Activated T-cell treated with anti-CD3 and anti-CD28 coated beads for 48 hours (primary cell): ENCODE measurements at places on chromosomes 2 and 18.

- no peak for DNase-seq
Observed at GRCh38 chr18:7596147-7596546, 29.0 kb downstream of the PTPRM start.

- DNase-seq: no peak
Observed at GRCh38 chr2:232698556-232699091, 1.5 kb downstream of the GIGYF2 start.

DNA sequence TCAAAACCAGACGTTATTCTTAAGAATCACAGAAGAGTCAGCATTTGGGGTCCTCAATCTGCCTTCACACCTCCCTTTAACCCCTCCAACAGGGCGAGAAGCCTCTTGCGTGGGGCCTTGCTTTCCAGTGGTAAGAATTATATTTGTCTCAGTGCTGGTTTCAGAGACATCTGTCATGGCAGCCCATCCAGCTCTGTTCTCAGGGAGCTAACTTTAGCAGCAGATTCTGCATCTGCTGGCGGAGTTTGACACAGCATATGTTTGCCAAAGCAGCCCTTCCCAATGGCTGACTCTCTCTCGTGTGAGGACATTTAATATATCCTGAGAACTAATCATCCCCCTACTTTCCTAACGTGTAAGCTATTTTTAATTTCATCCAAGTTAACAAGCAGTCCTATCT, 91.5 kb upstream of the BCL11A start:
- DNase-seq: no peak

DNA sequence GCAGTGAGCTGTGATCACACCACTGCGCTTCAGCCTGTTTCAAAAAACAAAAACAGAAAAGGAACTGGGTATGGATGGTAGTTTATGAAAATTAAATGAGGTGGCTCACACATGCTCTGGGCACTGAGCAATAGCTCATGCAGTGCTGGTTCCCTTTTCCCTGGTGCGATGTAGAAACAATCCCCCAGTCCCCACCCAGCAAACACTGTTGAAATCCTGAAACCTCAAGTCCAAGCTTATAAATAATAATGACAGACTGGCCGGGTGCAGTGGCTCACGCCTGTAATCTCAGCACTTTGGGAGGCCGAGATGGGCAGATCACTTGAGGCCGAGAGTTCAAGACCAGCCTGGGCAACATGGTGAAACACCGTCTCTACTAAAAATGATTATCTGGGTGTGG, 55.4 kb upstream of the SMAD2 start:
- no peak for DNase-seq

DNA sequence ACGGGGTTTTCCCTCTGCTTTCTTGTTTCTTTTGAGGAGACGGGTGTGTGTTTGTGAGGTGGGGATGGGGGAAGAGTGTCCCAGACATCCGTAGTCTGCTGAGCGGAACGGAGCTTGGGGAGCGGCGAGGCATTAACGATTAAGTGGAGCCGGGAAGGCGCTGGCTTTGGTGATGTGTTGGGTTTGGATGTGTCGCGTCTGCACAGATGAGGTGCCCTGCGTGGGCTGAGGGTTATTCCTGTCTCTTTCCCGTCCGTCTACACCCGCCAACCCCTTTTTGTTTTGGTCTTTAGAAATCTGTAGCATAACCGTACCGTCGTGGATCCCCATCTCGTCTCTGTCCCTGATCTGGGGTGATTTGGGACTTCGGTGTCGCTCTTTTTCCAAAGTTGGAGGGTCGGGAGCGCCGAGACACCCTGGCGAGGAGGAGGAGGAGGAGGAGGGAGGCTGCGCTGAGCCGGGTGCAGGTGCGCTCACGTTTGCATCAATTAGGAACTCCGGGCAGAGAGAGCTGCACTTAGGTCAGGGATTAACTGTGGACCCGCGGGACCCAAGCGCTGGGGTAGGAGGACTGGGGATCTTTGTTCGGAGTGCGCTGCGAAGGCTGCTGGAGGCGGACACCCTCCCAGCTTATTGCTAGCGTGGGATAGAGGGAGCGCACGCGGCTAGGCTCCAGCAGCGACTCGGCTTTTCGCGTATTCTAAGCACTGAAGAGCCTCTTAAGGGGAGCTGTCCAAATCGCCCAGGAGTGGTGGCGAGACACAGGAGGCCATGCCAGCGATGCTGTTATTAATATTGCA, 720.3 kb downstream of the DPP10 start:
- DNase-seq: no peak

DNA sequence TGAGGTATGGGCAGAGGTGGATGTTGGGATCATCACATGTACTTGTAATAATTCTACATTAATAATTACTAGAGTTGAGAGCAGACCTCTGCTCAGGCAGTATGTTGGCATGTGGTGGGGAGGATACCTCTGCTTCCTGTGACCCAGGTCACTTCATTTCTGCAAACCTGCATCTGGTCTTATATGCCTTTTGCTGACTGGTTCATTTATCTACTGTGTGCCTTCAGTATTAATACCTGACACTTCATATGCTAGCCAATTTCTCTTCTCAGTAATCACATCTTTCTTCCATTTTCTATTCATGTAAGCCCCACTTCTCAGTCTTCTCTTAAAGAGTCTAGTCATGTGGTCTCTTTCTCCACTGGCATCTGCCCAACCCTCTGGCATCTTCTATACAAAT, 41.1 kb upstream of the DLX2 start:
- DNase-seq: no peak

DNA sequence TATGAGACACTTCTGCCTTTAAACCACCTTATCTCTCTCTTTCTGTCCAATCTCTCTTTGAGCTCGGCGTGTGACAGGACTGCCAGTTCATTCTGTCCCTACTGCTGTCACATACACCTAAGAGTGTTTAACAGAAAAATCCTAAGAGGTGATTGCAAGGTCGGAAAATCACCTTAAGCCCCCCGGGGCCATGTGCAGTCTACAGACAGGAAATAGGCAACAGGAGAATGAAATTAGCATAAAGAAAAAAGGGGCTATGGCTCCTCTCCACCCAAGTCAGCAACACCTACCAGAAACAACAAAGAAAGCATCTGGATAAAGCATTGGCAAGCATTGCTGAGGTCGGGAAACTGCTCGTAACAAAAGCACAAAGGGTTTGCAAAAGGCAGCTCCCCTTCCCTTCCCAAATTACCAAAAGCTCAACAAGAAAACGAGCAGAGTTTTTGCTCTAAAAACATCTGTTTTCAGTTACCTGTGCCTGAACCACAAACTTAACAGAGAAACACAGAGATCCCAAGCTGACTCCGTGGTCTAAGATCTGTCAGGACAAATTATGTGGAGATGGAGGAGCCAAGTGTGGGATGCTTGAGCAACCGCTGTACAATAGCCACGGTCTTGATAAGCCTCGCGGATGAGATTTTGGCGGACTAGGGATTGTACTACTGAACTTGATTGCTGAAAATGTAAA, 30.4 kb downstream of the ANKRD44 start:
- DNase-seq: no peak

- no peak for DNase-seq
Observed at GRCh38 chr2:178761759-178762371, 45.4 kb downstream of the TTN start.

DNA sequence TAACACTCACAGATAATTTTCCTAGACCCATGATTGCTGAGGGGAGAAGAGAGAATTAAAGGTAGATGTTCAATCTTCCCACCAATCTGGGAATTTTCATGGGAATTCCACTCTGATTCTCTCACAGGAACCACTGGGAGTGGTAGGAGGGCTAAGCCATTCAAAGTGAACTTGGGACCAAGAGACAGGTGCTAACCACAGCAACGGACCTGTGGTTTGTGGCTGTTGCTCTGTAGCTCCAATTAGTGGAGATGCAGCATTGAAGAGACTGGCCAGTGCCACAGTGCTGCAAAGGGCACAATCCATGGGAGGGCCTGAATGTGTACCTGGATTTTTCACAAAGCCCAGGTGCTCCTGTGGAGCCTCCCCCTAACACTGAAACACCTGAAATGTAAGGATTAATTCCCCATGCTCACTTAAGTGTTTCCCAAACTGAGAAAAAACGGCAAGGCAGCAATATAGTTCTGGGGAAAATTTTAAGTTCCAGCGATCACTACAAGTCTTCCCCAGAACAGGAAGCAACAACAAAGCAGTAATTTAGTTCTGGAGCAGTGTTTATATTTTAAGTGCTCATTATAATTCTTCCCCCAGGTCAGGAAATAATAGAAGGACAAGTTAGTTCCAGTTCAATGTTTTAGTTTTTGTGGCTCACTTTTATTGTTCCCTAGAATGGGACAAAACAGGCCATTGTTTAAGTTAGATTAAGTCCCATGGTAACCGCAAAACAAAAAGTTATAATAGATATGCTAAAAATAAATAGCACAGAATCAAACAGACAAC, 1045.8 kb downstream of the CNTNAP5 start:
- DNase-seq: no peak

- DNase-seq: no peak
Observed at GRCh38 chr18:40789286-40789685, 1165.7 kb upstream of the PIK3C3 start.

GRCh38 chr2:25073914-25074313, 32.0 kb downstream of the EFR3B start:
- no peak for DNase-seq

DNA sequence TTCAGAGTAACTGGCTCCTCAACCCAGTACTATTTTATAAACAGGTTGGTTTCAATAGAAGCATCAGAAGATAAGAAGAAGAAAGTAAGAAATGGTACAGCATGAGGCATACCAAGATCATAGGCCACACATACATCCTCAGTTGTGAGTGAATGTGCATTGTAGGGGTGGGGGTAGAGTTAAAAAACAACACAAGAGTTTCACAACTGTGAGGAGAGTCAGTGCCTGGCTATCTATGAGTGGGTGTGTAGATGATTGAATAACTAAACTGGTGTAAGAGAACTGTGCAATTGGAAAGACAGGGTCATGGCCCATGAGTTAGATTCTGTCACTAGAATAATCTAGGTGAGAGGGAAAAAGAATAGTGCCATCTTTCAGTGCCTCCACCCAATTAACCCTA, 748.2 kb upstream of the ACVR2A start:
- no peak for DNase-seq

DNA sequence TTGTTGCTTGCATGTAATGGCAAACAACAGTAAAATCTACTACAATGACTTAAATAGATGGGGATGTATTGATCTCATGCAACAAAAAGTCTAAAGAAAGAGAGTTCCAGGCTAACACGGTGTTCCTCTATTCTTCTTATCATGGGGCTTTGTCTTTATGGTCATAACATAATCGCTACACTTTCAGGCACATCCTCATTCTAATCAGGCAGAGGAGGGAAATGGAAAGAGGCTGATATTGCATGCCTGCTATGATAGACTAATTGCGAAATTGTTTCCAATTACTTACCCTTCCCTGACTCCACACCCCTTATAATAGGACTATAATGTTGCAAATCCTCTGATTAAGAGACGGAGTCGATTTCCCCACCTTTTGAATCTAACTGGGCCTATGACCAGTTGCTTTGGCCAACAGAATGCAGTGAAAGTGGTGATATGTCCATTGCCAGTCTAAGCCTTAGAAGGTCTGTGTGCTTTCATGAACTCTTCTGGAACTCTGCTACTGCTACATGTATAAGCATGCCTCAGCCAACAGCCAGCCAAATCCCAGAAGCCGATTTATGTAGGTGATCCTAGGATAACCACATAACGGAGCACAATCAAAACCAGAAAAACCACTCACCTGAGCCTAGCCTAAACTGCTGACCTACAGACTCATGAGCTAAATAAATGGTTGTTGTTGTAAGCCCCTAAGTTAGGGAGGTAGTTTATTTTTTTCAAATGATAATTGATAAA, 180.3 kb upstream of the TACR1 start:
- DNase-seq: no peak

GRCh38 chr2:232333361-232334135, 45.0 kb upstream of the ALPP start:
- DNase-seq: no peak

GRCh38 chr2:215677481-215677880, 241.6 kb upstream of the FN1 start:
- DNase-seq: no peak

DNA sequence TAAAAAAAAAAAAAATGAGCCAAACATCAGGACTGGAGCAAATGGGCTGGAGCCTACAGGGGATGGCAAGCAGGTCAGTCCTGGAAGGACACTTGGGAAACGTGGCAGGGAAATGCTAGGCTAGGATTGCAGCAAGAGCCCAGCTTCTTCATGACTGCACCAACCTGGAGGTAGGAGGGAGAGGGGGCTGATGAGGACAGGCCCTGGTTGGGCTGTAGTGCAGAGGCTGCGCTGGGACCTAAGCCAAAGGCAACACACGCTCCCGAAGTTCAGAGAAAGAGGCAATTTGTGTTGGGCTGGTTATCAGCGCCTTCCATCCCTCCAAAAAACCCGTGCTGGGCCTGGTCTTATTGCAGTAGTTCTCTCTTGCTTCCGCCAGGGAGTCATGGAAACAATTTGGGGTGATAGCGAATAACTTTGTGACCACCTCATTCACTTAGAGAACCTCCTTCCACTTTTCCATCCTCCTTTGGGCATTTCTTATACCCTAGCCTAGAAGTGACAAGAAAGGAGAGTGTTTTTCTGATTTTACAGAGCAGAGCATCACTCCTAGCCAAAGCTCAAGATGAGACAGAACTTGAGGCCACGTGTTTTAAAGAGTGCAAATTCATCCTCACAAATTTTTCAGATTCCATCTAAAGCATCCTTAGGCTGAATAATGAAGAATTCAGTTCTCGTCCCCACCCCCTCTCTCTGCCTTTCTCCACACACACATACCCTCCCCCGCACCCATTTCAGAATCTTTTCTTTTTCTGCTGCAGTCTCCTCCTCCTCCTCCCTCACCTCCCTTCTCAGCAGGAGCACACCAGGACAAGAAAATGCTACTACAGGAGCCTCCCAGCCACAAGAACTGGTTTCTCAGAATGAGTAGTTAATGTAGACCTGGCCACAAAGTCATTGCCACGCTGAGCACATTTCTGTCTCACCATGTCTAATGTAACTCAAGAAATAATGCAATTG, 82.5 kb upstream of the STPG4 start:
- no peak for DNase-seq

- no peak for DNase-seq
Observed at GRCh38 chr2:133286326-133286922, 281.8 kb downstream of the NCKAP5 start.

- no peak for DNase-seq
Observed at GRCh38 chr2:236573066-236573929, 3.7 kb downstream of the ACKR3 start.

DNA sequence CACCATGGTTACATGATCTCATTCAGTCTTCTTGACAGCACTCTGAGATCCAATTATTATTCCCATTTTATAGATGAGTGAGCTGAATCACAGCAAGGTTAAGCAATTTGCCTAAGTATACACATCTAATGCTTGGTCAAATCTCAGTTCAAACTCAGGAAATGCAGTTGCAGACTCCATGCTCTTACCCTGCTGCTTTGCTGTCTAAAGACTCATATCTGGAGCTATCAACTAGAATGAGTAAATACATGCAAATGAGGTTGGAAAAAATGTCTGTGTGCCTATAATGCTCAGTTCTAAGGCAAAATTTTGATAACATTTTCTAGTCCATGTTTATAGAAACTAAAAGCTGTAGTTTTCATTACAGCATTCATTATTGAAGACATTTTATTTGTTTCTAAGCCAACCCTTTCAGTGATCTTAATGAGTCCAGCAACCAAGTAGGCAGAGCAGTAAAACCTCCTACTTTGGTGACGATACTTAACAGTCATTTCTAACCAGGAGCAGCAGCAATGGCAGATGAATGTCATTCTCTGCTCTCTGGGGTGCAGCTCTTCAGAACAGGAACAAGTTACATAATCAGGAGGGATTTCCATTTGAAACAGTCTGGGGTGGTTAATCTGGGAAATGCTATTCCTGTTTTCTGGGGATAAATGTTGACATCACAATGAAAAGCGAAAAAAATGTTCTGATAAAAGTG, 396.8 kb upstream of the UBE2E3 start:
- DNase-seq: no peak

- DNase-seq: no peak
Observed at GRCh38 chr2:174788291-174788929, 24.1 kb upstream of the CHRNA1 start.
